ENCODE measurements at places on chromosomes 2 and 18.

DNA sequence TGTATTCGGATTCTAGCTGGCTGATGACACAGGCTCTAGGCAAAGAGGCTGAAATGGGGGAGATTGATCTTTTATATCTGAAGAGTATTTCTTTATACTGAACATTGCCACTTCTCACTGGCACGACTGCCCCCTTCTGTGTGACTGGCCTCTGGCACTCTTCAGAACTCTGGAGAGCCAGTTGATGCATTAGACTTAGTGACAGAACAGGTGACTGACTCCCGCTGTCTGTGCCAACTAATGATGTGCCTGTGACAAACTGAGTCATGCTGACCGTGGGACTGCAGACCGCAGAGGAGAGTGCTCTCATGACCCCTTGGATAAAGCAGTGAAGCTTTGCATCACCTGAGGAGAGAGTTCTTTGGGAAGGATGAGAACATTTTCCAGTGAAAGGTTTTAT, 14.4 kb downstream of the MGAT5 start:
- no peak for DNase-seq

- DNase-seq, result no peak
Observed at GRCh38 chr2:232382331-232383225, 4.0 kb downstream of the ALPP start.

DNA sequence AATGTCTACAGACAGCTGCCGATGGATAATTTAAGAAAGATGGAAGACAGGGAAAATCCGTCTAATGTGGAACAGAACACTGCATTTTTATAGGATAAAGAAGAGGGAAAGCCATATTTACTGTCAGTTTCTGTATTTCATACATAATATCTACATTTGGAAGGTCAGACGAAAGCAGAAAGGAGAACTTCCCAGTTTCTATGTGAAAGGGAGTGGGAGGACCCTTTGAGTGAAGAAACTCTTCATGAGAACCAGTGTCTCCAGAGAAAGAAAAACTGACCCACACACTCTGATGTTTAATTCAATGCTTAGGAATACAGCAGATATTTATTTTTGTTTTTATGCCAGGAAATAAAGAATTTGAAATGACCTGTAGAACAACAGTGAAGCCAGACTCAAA, 127.2 kb downstream of the CALCRL start:
- no peak for DNase-seq

DNA sequence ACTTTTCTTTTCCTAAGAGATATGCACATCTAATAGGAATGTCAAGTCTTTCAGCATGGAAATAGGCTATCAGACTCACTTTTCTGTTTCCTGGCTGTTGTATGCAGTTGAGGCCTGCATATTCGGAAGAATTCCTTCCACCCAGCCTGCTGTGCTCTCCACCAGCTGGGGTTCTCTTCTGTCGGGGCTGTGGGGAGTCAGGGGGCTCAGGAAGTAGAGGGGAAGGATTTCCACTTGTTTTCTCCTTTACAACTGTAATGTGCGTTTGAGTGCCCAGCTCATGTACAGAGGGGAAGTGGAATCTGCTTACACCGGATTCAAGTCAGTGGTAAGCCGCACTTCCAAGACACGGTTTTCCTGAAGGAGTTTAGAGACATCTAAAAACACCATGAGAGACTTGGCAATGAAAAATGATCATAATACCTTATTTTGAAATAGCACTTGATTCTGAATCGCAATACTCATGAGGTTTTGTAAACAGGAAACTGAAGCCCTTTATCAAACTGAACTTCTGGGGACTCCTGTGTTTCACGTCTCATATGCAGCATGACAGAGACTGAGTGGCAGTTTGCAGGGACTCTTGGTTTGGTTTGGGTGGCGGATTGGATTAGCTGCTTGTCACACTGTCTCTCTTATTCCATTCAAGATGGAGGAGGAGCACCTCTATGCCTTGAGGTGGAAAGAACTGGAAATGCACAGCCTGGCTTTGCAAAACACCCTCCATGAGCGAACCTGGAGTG, 90.4 kb downstream of the MTCL1 start:
- DNase-seq, result no peak

- no peak for DNase-seq
Observed at GRCh38 chr2:35548171-35548570, 807.4 kb upstream of the CRIM1 start.

DNA sequence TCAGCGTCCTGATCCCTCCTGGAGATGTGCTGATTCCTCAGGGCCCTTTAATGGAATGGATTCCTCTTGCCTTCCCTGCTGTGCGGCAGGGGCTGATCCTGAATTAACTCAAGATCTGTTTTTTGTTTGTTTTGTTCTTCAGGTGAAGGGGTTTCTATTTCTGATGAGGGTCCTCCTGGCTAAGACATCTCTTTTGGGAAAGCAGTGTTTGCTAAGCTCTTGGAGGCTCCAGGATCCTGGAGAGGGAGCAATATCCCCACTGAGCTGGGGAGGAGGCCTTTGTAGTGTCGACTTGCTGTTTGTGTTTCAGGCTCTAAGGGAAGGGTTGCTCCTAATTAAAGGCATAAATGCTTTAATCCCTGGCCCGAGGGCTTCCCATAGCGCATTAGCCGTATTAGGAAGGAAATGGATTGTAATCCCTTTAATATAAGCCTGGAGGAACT, 65.3 kb upstream of the FOXI3 start:
- DNase-seq, result no peak

GRCh38 chr2:129117434-129117833, 798.8 kb upstream of the HS6ST1 start:
- DNase-seq, result no peak

DNA sequence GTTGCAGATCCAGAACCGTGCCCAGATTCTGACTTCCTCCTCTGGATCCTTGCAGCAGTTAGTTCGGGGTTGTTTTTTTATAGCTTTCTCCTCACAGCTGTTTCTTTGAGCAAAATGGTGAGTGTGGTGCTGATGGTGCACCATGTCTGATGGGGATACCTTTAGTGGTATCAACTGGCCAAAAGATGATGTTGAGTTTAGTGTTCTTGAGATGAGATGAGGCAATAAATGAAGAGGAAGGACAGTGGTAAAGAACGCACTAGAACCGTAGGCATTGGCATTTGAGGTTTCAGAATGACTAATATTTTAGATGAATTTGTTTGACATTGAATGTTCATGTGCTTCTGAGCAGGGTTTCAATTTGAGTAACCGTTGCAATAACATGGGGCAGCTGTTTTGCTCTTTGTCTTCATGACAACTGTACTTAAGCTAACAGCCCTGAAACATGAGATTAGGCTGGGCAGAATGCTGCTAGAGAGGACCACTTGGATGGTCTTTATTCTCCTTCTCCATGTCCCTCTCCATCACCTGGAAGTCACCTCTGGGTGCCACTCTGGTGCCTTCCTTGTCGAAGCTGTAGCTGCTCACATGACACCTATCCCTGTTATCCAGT, 3.9 kb downstream of the CTLA4 start:
- DNase-seq, result no peak

- no peak for DNase-seq
Observed at GRCh38 chr2:85134896-85135659, 1.9 kb downstream of the TCF7L1 start.

DNA sequence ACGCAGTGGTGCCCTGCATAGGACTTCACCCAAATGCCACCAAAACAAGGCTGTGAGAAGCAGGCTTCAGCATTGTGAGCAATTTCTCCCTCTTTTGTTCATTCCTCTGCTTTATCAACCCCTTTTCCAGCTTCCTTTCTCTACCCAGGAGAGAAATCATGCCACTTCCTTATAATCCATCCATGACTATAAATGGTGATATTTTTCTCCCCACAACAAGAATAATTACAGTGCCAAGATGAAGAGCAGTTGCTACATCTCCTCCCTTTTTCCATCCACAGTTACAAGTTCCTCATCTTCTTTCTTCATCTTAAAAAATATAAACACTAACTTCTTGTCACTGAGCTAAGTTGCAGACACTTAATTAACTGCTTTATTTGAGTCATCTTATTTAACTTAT, 167.2 kb downstream of the ANTXR1 start:
- DNase-seq, result no peak

- no peak for DNase-seq
Observed at GRCh38 chr2:37711831-37712230, 40.4 kb upstream of the CDC42EP3 start.

- no peak for DNase-seq
Observed at GRCh38 chr2:113351375-113352355, 72.9 kb upstream of the PAX8 start.

DNA sequence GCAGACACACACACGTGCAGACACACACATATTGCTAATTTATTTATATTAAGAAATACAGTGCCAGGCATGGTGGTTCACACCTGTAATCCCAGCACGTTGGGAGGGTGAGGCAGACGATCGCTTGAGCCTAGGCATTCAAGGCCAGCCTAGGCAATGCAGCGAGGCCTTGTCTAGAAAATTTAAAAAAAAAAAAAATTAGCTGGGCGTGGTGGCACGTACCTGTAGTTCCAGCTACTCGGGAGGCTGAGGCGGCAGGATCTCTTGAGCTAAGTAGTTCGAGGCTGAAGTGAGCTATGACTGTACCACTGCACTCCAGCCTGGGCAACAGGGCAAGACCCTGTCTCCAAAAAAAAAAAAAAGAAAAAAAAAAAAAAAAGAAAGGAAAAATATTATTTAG, 28.8 kb downstream of the ANXA4 start:
- no peak for DNase-seq

DNA sequence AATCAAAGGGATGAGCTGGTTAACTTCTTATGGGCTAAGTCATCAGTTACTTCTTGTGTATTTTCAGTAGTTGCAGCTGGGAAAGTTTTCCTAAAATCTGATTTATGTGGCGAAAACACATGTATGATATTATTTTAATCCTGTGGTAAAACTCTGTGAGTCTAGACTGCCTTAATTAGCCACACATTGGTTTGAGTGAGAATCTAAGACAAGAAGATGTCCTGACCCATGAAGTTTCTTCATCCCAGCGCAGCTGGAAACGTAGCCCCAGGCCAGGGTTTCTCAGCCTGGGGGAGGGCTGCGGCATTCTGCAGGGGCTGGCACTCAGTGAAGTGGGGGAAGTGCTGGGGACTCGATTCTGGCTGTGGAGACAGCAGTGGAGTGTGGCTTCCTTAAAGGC, 44.7 kb upstream of the INHBB start:
- DNase-seq, result no peak

DNA sequence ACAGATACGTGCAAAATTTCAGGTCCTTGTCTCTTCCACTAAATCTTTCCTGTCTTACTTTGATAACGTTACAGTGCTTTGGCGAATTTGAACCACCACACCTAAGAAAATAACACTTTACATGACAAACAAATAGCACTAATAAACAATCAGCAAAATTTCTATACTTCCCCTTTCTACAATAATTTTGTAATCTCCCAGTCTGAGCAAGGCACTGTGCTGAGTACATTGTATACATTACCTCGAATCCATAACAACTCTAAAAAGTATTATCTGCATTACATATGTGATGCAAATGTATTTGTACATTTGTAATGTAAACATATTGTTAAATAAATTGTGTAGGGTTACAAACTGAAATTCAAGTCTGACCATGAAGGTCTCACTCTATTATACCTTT, 49.9 kb downstream of the RTN4 start:
- no peak for DNase-seq

DNA sequence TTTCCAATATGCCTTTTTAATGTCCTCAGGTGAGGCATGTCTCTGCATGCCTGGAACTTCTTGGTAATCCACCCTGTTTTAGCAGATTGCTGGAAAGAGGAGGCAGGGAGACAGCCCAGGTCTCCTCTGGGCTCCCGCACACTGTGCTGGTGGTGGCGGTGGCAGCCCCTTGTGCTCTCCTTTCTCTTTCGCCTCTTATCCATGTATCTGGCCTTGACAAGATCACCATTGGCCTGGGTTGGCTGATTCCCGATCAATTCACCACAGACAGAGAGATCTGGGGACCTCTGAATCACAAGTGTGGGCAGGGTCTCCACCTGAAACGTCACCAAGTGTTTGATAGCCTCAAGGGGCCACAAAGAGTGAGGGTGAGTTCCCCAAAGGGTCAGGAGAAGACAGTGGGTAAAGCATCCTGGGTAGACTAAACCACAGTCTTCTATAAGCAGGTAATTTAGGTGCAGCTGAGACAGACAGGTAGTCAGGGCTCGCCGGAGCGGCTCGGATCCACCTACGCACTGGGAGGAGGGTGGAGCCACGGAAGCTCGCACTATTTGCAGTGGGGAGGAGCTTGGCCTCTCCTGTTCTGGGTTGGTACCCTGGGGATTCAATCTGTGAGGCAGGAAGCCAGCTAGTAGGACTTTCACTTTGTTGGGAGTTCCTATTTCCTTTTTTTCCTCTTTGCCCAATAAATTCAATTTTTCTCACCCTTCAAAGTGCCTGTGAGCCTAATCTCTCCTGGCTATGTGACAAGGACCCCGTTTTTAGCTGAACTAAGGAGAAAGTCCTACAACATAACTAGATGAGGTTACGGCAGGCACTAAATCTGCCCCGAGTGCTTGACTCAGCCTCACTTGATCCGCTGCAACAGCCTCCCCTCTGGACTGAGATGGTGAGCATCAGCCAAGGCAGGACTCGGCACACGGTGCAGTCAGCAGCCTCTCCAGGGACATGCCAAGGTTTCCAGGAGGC, 57.6 kb downstream of the SLC4A3 start:
- DNase-seq, result no peak

DNA sequence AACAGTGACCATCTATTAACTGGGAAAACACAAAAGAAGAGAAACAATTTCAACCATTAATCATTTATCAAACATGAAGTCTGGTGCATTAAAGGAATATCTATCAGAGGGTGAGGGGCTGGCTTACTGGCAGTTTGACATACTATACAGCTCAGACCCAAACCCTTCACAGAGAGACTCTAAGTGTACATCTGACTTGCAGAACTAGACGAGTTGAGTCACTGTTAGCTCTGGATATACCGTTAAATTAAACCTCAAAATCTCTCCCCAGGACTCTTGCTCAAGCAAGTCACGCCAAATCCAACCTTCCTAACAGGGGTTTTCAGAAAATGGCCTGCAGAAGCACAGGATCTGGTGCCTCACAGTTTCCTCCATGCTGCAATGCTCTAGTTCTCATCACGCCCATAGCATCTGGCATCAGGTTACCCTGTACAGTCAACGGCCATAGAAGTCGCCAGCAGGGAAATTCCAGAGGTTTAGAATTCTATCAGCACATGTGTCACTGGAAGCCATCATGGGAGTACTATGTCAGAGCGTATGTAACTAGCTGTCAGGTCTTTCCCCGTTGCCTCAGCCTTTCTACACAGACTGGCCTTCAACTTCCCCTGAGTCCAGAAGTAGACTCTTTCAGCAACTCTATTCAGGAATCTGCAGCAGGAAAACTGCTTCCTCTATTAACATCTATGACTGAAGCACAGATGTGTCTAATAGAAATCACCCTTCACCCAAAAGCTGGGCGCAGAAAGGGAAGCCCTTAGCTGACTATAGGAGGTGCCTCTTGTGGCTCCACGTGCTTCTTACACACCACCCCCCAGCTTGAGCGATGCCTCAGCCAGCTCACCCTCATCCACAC, 9.3 kb downstream of the TGOLN2 start:
- no peak for DNase-seq
